ENCODE measurements at places on chromosomes 11 and 22.

DNA sequence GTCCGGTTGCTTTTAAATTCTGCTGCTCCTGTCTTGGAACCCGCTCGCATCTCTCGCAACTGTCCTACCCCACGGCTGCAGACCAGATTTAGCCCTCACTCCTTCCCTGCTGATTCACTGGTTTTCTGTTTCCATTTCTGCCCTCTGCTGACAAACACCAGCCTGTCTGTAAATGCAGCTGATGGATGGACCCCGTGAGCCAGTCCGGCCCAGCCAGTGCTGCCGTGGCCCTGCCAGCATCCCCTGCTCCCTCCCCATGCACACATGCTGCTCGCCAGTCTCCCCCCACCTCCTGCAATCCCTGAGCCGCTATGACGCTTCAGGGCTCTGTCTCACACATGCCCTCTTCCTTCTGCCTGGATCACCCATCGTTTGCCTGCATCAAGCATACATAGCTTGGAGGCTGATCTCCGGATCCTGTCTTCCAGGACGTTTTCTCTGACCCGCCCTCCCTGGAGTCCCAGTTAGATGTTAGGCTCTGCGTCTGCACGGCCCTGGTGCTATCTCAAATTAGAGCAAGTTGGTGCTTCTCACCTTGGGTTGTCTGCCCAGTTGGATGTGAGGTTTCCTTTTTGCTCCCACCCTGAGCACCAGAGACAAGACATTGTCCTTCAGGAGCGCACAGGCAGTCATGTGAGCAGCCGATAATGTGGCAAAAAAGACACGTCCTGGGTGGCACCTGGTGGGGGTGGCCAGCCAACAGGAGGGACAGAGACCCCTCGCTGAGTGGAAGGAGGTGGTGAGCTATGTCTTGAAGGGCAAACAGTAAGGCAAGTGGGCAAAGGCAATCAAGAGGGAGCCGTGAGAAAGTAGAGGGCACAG is 4.3 kb upstream of the ACR start:
- no peak for DNase-seq

DNA sequence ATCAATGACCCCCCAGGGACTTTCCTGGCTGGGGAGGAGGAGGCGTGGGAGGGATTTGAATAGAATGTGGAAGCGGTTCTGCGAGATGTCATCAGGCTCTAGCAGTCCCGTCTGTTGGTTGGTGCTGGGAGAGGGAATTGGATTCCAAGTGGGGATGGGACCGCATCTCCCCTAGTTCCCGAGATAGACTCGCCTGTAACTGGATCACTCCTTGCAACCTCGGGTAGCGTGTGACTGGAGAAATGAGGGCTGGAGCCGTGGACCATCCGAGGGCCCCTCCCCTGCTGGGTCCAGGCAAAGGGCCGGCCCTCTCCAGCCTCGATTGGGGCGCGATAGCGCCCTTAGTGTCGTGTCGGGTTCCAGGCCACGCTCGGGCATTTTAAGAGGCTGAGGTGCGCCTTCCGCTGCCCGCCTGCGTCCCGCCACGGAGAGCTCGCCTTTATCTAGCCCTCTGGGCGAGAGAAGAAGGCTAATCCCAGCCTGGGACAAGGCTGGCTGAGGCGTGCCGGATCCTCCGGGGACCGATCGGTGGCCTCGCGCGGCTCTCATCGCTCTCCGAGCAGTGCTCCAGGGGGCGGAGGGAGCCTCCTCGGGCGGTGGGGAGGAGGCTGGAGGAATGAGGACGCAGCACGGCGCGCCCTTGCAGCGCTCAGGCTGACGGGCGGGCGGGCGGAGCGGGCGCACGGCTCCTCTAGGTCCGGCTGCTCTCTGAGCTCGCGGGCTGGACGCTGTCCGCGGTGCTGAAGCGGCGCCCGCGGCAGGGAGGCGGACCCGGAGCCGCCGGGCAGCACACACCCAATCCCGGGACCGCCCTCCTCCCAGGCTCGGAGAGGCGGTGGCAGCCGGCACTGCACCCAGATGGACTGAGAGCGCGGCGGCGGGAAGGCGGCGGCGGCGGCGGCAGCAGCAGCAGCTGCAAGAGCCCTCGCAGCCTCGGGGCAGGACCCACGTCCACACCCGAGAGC is 107.8 kb downstream of the OSBP2 start:
- peak; percentile 4 for DNase-seq

DNA sequence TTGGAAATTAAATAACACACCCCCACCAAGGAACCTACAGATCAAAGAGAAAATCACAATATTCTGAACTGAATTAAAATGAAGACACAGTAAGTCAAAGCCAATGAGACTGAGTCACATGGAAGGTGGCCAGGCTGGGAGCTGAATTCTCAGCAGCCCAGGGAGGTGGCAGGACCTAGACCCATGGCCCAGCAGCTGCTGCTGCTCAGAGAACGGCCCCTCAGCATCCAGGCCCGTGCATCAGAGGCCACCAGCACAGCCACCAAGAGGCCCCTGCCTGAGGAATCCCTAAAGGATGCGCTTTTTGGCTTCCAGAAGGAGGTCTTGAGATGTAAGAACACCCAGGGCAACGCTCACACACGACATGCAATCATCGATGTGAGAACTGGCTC is 35.0 kb downstream of the TBX1 start:
- no peak for DNase-seq

DNA sequence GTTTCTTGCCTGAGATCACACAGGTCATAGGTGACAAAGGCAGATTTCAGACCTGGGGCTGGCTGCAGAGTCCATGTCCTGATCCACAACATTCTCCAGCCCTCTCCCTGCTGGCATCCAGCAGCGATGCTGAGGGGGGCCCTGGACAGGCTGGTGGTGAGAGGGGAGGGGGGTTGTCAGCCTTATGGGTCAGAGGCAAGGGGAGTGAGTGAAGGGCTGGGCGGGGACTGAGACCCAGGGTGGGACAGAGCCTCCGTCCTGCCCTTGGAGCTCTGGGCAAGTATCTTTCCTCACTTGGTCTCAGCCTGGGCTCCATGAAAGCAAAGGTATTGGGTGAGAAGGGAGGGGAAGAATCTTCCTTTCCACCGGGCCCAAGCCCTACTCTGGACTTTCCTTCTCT is 66.7 kb upstream of the RASD2 start:
- no peak for DNase-seq

- DNase-seq, result no peak
Measured at GRCh38 chr11:103700622-103701021, 335.8 kb upstream of the DDI1 start.

Measured in stimulated activated CD8-positive, alpha-beta memory T cell treated with anti-CD3 and anti-CD28 coated beads, Interleukin-15, amount 100 ng/mL, for 1 hour (primary cell).